ENCODE measurements at places on chromosomes 12 and 14.

DNA sequence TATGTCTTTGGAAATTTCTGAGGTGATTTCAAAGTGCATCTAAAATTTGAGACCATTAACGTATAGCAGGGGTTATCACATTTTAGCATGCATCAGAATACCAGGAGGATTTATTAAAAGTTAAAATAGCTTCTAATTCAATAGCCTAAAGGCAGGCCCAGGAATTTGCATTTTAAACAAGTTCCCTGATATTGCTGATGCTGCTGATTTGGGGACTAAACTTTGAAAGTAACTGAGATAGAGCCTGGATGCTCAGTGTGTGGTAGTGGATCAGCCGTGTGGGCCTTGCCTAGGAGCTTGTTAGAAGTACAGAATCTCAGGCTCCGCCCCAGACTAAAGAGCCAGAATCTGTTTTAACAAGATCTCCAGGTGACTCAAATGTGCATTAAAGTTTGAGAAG is 375.0 kb upstream of the FBXO33 start:
- peak; percentile 1 for DNase-seq

GRCh38 chr14:88044776-88045446 is 40.0 kb downstream of the GPR65 start:
- DNase-seq = no peak

DNA sequence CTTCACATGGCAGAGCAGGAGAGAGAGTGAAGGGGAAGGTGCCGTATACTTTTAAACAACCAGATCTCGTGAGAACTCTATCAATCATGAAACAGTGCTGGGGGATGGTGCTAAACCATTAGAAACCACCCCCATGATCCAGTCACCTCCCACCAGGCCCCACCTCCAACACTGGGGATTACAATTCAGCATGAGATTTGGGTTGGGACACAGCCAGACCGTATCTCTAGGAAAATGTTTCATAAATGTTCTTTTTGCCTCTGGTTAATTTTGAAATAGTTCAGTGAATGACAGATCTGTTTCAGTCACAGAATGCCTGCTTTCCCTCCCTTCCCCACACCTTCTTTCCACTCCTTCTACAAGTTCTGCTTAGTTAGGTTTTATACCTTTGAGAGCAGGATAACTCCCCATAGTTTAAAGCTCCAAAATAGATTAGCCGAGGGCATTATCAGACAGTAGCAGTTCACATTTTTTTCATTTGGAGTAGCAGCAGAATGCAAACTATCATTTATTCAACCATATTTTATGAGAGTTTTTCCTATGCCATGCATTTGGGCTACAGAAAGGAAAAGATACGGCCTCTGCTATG is 27.1 kb downstream of the PELI2 start:
- no peak for DNase-seq

GRCh38 chr14:29898470-29898869 is 29.2 kb downstream of the PRKD1 start:
- no peak for DNase-seq

- DNase-seq = no peak
Observed at GRCh38 chr12:124040291-124040690, 67.3 kb downstream of the ZNF664 start.

DNA sequence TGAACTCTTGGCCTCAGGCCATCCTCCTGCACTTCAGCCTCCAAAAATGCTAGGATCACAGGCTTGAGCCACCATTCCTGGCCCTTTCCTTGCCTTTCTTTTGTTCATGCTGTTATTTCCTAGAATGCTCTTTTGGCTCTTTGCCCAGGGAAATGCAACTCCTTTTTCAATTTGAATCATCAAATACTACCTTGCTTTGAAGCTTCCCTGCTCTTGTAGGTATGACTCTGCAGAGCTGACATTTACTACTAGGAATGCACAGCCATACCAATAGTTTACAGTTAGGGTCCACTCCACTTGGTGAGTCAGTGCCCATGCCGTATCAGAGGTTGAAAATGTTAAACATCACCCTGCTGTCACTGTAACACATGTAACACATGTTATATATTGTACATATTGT is 107.0 kb upstream of the CRY1 start:
- peak; percentile 19 for DNase-seq

GRCh38 chr14:76331328-76332011 is 44.5 kb upstream of the ESRRB start:
- DNase-seq = no peak

- DNase-seq = no peak
Observed at GRCh38 chr14:95440496-95440895, 76.0 kb downstream of the SYNE3 start.

DNA sequence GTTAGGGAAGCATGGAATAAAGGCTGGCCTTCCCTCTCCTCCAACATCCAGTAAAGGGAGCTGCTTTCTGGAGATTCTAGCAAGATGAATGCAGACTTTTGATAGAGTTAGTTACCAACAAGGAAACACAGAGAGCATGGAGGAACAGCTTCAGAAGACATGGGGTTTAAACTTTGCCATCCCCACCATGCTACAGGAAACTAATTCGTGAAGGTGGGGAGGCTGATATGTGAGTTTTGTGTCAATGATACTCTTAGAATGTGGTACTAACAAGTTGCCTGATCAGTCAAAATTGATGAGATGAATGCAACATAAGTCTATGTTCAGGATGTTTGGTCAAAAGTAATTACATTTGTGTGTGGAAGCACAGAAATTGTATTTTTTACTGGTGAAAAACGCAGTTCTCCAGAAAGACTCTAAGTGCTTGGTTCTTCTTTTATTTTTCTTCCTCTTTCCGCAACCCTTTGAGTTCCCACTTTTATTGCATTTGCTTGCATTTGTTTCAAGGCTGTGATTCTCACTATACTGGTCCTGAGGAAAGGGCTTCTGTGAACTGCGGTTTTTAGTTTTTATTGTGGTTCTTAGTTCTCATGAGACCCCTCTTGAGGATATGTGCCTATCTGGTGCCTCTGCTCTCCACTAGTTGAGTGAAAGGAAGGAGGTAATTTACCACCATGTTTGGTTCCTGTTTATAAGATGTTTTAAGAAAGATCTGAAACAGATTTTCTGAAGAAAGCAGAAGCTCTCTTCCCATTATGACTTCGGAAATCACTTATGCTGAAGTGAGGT is at the start of gene CLEC4A:
CLEC4A (plus strand) TSS at position 494 of the 789 bp plus-strand sequence; CDS start at position 756, 262 bp downstream.
- no peak for DNase-seq

- no peak for DNase-seq
Observed at GRCh38 chr14:27688841-27689444, 1077.6 kb upstream of the FOXG1 start.

- no peak for DNase-seq
Observed at GRCh38 chr14:24984846-24985589, 64.9 kb downstream of the STXBP6 start.

DNA sequence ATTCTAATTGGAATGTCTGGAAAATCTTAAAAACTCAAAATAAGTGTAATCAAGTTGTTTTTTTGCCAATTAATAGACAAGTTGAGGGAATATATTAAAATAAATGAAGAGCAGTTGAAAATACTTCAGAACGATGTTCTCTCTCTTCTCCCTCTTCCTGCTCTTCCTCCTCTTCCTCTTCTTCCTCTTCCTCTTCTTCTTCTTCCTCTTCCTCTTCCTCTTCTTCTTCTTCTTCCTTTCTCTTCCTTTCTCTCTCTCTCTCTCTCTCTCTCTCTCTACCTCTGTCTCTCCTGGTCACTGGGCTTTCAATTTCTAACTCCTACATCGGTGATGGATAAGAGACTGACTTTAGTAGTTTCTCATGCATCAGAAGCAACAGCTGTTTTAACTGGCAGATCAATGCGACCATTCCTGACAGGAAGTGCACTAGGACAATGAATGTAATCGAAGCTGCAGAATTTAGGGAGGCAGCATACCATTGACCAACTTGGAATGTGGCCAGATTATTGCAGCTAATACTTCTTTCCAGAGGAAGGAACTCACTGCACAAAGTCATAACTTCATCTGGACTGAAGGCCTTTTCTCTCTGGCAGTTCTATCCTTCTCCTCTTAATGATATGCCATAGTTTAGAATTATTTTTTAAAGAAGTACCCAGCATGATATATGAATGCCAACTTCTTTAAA is 13.8 kb upstream of the TMTC2 start:
- DNase-seq = no peak
